T-helper 17 cell (primary cell): ENCODE measurements at places on chromosomes 16 and 17.

DNA sequence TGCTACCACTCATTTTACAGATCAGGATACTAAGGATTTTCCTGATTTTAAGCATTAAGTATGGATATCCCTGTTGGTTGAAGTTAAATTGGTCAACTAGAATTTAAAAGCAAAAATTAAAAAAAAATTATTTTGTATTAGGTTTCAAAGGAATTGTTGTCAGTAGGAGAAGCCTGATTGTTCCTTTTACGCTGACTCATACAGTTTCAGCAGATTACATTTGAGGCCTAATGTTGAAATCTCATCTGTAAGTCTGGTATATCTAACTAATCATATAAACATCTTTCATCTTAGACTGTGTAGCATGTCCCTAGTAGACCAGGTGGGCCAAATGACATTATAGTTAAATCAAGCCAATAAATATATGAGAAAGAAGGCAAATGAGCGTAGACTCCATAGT is 83.5 kb downstream of the FTO start:
- DNase-seq, result no peak

DNA sequence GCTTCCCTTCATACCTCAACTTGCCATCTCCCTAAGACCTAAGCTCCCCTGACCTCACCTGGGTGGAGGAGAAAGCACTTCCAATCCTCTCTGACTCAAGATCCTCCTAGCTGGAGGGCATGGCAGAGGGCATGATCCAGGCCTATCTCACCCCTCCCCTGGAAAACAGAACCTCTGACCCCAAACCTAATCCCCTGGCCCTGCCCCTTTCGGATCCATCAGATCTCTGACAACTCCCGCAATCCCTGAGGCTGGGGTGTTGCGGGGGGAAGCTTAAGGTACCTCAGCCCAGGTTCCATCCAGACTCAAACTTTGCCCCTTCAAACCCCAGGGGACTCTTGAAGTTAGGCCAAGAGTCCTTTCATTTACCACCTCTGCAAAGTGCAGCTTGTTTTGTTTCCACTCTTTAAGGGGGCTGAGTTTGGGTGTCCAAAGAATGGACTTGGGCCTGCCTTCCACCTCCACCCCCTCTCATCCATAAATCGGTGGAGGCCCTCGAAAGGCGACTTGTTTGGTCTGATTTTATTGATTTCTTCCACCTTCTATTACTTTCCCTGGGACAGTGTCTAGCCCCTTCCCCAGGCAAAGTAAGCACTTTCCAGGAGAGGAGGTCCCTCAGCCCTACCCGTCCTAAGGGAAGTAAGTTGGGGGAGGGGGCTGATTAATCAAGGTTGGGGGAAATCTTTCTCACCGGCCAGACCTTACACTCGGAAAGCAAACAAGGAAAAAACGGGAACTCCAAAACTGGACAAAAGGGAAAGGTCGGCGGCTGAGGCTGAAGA is 2.6 kb downstream of the EPOP start:
- DNase-seq, result no peak

DNA sequence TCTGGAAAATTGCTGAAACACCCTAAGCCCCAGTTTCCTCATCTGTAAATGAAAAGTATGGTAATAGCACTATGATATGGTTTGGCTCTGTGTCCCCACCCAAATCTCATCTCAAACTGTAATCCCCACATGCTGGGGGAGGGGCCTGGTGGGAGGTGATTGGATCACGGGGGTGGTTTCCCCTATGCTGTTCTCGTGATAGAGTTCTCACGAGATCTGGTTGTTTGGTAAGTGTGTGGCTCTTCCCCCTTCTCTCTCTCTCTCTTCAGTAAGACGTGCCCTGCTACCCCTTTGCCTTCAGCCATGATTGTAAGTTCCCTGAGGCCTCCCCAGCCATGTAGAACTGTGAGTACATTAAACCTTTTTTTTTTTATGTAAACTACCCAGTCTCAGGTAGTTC is 490.7 kb downstream of the TMEM114 start:
- DNase-seq, result no peak

DNA sequence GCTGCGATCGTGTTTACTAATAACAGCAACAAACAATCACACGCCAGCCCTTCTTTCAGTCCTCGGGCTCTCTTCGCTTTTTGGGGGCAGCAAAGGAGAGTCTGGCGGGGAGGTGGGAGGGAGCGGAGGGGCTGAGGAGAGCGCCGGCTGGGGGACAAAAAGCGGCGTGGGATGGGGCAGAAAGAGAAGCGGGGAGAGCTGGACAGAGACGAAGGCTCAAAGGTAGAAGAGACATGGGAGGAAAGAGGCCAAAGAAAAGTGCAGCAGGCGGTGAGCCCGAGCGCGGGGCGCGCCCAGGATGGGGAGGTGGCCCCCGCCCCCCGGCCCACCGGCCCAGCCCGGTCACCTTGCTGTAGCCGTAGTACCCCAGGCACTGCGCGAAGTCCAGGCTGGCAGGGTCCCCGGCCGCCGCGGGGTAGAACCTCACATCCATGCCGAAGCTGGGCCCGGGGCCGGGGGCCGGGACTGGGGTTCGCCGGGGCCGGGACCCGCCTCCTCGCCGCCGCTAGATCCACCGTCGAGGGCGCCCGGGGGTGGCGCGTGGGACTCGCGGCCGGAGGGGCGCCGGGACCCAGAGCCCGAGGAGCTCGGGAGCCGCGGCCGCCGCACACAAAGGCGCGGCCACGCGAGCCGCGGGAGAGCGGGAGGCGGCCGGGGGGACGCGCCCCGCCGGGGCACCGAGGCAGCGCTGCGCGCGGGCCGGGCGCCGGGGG is 496 bp downstream of the TOX3 start:
- DNase-seq, result no peak

DNA sequence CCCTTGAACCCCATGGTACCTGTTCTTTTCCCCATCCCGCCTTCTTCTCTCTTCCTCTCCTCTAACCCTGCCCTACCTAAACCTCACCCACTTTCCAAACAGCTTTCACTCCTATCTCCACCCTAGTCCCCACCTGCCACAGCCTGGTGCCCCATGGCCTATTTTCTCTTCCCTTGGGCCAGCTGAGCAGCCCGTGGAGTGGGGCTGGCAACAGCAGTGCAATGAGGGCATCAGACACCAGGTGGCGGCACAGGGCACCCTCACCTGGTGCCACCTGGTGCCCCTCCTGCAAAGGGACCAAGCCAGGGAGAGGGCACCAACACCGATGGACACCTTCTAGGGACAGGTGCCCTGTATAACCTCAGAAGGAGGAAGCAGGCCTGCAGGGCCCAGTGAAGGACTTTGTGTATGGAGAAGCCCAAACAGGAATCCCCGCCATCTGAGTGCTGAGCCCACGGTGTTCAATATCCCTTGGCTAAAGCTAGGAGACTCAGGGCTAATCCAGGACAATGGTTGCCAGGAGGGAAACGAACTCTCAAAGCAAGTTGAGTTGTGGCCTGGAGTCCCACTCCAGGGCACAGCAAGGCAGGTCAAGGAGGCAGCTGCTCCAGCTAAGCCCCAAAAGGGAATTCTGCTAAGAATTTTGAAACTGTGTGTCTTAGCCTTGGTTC is 4.0 kb upstream of the ABCC3 start:
- DNase-seq, result peak; percentile 32

- DNase-seq, result no peak
Observed at GRCh38 chr16:85571563-85571812, 41.6 kb upstream of the GSE1 start.

- DNase-seq, result peak; percentile 76
Observed at GRCh38 chr16:66406534-66407221, 20.4 kb upstream of the BEAN1 start.

DNA sequence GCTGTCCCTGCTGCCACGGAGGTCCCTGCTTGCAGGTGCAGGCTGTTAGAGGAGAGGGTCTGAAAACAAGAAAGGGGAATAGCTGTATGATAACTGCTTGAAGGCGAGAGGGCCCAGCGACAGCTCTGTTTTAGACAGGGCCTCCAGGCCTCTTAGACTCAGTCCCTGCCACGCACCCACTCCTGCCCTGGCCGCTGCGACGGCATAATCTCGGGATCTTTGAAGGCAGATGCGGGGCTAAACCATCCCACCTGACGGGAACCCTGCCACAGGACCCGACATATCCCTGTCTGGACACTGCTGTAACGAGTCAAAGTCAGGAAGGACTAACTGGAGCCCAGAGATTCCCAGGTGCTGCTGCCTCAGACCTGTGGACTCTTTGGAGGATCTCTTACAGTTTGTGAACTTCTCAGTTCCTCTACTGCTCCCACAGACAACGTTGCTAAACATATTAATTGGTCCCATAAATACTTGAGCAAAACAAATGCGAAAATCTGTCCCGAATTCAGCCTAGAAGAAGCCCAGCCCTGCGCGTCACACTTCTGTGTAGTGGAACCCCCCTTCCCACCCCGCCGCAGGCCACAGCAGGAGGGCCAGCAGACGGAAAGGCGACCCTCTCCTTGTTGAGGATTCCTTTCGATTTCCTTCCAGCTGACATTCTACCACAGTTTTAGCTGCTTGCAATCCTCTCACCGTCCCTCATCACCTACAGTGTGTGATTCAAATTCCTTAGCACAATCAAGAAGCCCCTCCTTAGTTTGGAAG is 998 bp upstream of the TMEM11 start:
- DNase-seq, result no peak

DNA sequence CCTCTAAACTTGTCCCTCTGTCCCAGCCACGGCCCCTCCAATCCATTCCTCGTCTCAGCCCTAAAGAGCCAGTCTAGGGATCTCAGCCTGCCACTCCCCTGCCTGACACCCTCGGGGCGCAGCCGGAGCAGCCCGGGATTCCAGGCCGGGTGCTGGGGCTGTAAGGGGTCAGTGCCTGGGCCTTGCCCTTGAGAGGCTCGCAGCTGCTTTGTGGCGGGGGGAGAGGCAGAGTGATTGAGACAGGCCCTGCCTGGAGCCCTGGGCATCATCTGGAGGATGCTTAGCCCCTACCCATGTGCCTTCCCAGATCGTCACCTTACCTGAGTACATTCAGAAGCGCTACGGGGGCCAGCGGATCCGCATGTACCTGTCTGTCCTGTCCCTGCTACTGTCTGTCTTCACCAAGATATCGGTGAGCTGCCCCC is 8.3 kb downstream of the SLC5A10 start:
- DNase-seq, result no peak

DNA sequence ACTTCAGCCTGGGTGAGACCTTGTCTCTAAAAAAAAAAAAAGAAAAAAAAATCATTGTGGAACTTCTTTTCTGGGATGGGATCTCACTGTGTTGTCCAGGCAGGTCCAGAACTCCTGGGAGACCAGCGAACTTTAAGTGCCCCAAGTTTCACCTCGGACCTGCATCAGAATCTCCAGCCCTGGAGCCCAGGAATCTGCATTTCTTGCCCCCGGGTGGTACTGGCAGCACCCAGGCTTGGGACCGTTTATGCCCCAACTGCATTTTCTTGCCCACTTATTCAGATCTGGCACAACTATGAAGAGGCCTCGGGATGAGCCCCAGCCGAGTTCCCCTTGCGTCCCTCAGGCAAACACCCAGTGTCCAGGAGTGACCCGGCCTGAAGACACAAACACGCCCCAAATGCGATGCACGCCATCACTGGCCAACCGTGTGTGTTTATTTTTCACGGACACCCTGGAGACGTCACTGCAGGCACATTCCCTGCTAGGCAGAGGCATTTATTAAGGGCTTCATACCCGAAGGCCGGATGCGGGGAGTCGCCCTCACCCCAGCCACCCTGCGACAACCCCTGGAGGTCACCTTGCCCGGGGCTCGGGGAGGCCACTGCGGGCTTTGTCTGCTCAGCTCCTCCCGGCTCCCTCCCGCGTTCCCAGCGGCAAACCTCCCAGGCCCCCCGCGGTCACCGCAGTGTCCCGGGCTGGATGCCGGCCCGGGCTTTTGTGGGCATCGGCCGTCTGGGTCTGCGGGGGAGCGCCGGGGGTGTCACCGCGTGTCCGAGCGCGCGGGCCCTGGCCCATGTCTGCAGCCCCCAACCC is 684 bp upstream of the SPIRE2 start:
- no peak for DNase-seq

- no peak for DNase-seq
Observed at GRCh38 chr16:86479419-86479818, 30.9 kb upstream of the FOXF1 start.

DNA sequence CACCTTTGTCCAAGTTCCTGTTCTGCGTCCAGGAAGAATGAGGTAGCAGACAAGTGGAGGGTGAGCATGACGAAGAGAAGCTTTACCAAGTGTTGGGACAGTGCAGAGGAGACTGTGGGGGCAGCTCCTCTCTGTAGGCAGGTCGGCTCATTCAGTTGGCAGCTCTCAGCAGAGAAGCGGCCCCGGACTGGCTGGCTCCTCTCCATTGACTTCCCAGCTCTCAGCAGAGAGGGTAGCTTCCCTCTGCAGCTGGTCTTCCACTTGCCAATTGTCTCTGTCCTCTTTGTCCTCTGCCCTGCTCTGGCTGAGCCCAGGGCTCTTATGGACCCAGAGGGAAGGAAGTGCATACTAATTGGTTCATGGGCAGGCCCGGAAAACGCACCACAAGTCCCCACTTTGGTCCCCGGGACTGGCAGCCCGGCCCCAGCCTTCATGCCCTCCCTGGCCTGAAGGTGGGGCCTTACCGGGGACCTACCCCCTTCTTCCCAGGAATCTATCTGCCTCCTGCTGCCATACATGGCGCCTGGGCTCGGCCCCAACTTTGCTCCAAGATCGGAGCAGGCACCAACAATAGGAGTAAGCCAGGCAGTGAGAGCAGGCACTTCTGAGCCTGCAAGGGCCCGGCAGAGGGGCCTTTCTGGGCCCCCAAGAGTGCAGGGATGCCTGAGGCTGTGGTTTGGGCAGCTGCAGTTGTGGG is 10.1 kb downstream of the KCTD5 start:
- no peak for DNase-seq

GRCh38 chr17:63267846-63268245 is 178.3 kb downstream of the CYB561 start:
- DNase-seq, result no peak

DNA sequence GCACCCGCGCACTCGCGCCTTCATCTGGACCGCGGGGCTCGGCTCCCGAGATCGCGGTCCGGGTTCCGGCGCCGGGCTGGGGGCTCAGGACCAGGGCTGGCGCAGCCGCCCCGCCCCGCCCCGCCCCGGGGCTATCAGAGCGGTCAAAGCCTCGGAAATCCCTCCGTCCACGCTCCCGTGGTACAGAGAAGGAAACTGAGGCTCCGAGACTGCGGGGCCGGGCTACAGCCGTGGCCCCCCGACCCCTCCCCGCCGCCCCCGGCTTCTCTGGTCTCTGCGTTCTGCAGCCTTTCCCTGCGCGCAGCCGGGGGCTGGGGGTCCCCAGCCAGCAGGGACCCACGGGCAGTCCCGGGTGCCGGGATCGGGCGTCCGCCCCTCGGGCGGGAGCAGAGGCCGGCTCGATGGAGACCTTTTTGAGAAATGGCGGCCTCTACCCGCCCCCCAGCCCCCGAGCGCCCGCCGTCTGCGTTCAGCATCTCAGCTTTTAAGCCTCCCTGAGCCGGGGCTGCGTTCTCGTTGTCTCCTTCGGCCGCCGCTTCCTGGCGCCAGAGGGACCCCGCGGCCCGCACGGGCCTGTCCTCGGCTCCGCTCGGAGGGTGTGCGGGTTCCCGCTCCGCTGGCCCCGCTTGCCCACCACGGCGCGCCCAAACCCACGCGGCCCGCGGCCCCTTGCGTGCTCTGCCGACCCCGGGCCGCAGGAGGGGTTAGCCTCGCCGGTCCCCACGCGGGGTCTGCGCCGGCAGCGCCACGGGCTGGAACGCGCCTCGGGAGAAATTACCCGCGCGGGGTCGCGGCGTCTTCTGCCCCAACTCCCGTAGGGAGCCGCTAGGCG is 1.5 kb upstream of the NPTX1 start:
- DNase-seq, result no peak
